Suprapubic skin (tissue), 4 donors: ENCODE measurements at places on chromosomes 4 and X.

DNA sequence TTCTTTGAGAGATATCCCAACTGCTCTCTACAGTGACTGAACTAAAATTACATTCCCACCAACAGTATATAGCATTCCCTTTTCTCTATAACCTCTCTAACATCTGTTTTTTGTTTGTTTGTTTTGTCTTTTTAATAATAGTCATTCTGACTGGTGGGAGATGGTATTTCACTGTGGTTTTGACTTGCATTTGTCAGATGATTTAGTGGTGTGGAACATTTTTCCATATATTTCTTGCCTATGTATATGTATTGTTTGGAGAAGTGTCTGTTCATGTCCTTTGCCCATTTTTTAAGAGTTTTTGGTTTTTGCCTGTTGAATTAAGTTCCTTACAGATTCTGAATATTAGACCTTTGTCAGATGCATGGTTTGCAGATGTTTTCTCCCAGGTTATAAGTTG, 9.0 kb downstream of the USO1 start:
- H3K4me3 ChIP-seq: no peak overlapping the region
- no peak for DNase-seq
- H3K36me3 ChIP-seq: no peaks in the 10 kb centered on the region
- no peaks in the 10 kb centered on the region for H3K27me3 ChIP-seq
- peaks cover 19% of the 10 kb centered on the region for H3K4me1 ChIP-seq

GRCh38 chr4:87532907-87533306, 3.7 kb upstream of the SPARCL1 start:
- peaks cover 22% of the 10 kb centered on the region for H3K4me1 ChIP-seq
- no peak overlapping the region for H3K27ac ChIP-seq
- no peaks in the 10 kb centered on the region for H3K36me3 ChIP-seq
- no peak overlapping the region for H3K4me3 ChIP-seq

- peaks cover 13% of the 10 kb centered on the region for H3K4me1 ChIP-seq
- no peaks in the 10 kb centered on the region for H3K27me3 ChIP-seq
- no peak overlapping the region for H3K27ac ChIP-seq
- H3K4me3 ChIP-seq: no peak overlapping the region
These were observed 218.1 kb downstream of the ANTXR2 start for GRCh38 chr4:79854856-79855502.

- no peak overlapping the region for H3K27ac ChIP-seq
- H3K36me3 ChIP-seq: no peaks in the 10 kb centered on the region
- no peak for DNase-seq
- no peak overlapping the region for H3K4me3 ChIP-seq
These were observed 214.3 kb upstream of the PPARGC1A start for GRCh38 chr4:24104158-24104565.

DNA sequence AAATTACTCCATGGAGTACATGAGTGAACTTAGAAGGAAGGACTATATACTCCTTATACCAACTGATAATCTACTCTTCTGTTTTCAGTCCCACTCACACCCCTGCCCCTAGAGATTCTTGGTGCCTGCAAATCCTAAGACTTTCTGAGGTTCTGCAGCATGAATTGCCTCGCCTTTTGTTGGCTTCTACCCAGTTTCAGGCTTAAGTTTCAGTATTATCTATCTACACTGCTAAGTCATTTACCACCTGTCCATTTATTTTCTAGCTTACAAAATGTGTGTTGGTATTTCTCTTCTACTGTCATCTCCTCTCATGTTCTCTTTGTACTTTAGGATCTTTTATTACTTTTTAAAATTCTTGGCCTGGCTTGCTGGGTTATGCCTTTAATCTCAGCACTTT, 94.4 kb upstream of the AMOT start:
- no peaks in the 10 kb centered on the region for H3K27me3 ChIP-seq
- no peaks in the 10 kb centered on the region for H3K4me1 ChIP-seq
- no peak for DNase-seq
- H3K27ac ChIP-seq: no peak overlapping the region
- no peak overlapping the region for H3K4me3 ChIP-seq

DNA sequence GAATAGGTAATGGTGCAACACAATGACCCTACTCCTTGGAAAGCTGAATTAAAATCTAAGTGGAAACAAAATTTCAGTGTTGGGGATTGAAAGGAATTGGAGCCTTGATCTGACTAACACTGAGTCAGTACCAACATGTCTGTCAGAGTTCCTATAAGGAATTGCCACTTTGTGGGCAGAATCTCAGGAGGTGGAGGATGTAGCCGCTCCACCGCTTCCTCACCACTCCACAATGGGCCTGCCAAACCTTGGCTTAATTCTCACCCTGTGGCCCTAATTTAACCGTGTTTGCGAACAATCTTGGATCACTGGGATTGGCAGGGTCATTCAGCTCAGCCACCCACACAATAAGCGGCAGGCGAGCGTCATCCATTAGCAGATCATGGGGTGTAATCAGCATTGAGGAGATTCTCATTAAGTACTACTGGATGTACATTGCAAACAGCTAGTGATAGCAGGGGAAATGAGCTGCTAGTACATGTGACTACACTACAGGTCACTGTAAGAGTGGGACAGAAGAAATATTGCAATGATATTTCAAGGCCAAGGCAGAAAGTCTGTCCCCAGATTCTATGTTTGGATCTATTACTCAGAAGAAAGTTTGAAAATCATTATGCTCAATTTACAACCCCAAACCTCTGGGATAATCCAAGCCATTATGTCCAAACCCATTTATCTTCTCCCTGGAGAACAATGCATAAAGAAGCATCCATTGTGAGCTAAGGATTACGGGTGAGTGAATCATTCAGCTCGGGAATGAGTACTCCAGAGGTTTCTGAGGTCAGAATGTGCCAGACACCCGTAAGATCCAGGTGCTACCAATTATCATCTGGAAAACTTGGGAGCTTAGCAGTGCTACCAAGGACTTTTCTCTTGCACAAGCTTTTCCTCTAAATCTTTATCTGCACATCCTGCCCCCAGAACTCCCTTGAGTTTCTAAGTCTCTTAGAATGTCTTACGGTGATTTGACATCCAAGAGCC, 5.8 kb downstream of the SRPX start:
- H3K4me3 ChIP-seq: no peak overlapping the region
- H3K4me1 ChIP-seq: peaks cover 8% of the 10 kb centered on the region
- no peak for DNase-seq
- H3K36me3 ChIP-seq: no peaks in the 10 kb centered on the region

DNA sequence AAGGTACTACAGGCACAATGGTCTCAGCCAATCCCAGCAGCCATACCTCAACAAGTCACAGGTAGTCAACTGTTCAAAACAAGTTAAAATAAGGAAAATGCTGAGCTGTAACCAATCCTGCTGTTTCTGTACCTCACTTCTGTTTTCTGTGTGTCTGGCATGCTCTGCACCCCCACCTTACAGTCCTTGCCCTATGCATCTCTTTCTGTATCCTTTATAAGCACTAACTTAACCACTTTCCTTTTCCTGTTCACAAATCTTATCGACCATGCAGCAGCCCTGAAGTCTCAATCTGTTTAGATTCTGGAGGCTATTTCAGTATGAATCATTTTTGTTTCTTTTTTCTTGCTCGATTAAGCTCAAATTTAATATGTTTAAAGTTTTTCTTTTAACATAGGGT, 12.5 kb upstream of the FAM13A start:
- no peaks in the 10 kb centered on the region for H3K4me1 ChIP-seq
- no peaks in the 10 kb centered on the region for H3K27me3 ChIP-seq

DNA sequence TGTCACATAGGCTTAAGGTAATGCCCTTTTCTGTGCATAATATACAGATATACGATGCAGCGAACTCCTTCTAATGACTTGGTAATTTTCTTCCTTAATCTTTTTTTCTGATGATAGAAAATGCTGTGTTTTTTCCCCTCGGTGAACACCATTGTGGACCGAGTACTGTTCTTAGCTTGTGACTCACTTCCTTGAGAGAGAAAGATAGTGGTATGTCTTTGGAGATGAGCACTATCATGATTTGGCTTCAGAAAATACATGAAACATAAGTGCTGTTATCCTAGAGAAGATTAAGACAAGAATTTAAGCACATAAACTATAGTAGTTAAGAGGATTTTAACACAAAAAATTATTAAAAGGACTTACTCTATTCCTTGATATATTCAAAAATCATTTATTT, 63.9 kb downstream of the RS1 start:
- no peaks in the 10 kb centered on the region for H3K4me1 ChIP-seq
- DNase-seq: no peak
- peaks cover 13% of the 10 kb centered on the region for H3K36me3 ChIP-seq
- H3K27ac ChIP-seq: no peak overlapping the region
- no peaks in the 10 kb centered on the region for H3K27me3 ChIP-seq
- H3K4me3 ChIP-seq: no peak overlapping the region

- no peaks in the 10 kb centered on the region for H3K36me3 ChIP-seq
- DNase-seq: no peak
- H3K27ac ChIP-seq: no peak overlapping the region
- H3K27me3 ChIP-seq: peaks cover 98% of the 10 kb centered on the region
- peaks cover 32% of the 10 kb centered on the region for H3K4me1 ChIP-seq
These were observed 9.9 kb upstream of the PITX2 start for GRCh38 chr4:110632506-110633357.

DNA sequence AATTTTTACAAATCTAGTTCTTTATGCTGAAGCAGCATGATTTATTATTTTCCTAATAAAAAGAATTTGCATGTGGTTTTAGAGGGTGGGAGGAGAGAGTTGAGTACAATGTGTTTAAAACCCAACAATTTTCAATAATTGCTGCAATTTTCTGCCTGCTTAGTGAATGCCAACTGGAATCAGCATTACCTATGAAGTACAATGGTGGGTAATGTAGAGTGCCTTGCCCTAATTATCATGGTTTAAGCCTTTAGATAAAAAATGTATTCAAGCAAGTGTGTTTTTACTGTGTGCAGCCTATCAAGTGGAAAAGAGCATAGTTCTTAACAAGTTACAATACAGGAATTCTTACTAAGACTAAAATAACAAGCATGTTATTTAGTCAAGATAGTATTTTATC, 77.9 kb upstream of the ANKRD50 start:
- H3K27ac ChIP-seq: no peak overlapping the region
- H3K27me3 ChIP-seq: no peaks in the 10 kb centered on the region
- H3K36me3 ChIP-seq: no peaks in the 10 kb centered on the region
- no peak overlapping the region for H3K4me3 ChIP-seq

- peaks cover 44% of the 10 kb centered on the region for H3K36me3 ChIP-seq
- no peaks in the 10 kb centered on the region for H3K27me3 ChIP-seq
- H3K27ac ChIP-seq: no peak overlapping the region
- DNase-seq: no peak
- no peaks in the 10 kb centered on the region for H3K4me1 ChIP-seq
These were observed 56.4 kb downstream of the PHKA2 start for GRCh38 chrX:18927558-18927957.

GRCh38 chr4:128305942-128306341, 18.3 kb upstream of the PGRMC2 start:
- H3K36me3 ChIP-seq: no peaks in the 10 kb centered on the region
- H3K27me3 ChIP-seq: no peaks in the 10 kb centered on the region
- H3K27ac ChIP-seq: no peak overlapping the region
- no peak overlapping the region for H3K4me3 ChIP-seq

DNA sequence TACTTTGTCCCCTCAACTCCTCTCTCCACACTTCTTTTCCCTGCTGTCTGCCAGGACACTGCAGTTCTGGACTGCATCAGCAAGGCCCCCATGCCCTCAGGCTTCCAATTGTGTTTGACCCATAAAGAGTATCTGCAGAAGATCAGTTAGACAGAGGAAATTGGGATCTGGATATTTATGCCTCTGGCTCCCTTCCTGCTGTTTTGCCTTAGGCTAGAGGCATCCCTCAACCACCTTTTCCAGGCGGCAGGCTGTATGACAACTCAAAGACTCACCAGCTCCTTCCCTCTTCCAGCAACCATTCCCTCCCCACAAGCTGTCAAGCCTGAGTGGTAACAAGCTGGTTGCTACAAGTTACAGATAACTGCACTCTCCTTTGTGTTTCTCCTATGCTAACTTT, 66.4 kb upstream of the NDP start:
- no peaks in the 10 kb centered on the region for H3K4me1 ChIP-seq
- H3K27me3 ChIP-seq: no peaks in the 10 kb centered on the region
- H3K4me3 ChIP-seq: no peak overlapping the region
- H3K27ac ChIP-seq: no peak overlapping the region
- H3K36me3 ChIP-seq: no peaks in the 10 kb centered on the region

DNA sequence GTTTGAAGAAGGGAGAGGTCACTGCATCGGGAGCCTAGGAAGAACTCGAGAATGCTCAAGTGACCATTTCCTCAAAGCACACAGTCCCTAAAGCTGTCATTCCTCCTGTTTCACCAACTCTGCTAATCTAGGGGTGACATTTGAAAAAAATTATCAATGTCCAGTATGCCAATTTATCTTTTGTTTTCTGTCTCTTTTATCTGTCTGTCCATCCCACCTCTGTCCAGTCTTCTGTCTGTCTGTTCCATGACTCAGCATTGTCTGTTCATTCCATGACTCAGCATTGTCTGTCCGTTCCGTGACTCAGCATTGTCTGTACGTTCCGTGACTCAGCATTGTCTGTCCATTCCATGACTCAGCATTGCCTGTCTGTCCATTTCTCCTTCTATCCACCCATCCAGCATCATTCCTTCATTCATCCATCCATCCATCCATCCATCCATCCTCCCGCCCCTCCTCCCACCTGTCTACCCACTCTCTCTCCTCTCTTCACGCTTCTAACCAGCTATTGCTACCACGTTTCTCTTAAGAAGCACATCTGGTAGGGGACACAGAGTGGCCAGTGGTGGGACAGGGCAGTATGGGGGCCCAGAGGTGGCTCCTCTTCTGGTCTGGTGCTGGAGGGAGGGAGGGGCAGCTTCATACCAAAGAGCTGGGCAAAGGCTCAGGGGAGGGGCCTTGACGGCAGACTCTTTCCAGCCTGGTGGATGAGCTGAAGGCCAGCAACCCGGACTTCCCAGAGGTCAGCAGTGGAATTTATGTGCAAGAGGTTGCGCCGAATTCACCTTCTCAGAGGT, 34.1 kb downstream of the HTRA3 start:
- H3K36me3 ChIP-seq: no peaks in the 10 kb centered on the region
- peaks cover 13% of the 10 kb centered on the region for H3K27me3 ChIP-seq
- DNase-seq: peak; percentile 14
- H3K4me1 ChIP-seq: peaks cover 14% of the 10 kb centered on the region
- H3K4me3 ChIP-seq: no peak overlapping the region

GRCh38 chr4:176641237-176641636, 151.5 kb downstream of the VEGFC start:
- no peak overlapping the region for H3K27ac ChIP-seq
- no peaks in the 10 kb centered on the region for H3K36me3 ChIP-seq
- DNase-seq: no peak
- no peak overlapping the region for H3K4me3 ChIP-seq

DNA sequence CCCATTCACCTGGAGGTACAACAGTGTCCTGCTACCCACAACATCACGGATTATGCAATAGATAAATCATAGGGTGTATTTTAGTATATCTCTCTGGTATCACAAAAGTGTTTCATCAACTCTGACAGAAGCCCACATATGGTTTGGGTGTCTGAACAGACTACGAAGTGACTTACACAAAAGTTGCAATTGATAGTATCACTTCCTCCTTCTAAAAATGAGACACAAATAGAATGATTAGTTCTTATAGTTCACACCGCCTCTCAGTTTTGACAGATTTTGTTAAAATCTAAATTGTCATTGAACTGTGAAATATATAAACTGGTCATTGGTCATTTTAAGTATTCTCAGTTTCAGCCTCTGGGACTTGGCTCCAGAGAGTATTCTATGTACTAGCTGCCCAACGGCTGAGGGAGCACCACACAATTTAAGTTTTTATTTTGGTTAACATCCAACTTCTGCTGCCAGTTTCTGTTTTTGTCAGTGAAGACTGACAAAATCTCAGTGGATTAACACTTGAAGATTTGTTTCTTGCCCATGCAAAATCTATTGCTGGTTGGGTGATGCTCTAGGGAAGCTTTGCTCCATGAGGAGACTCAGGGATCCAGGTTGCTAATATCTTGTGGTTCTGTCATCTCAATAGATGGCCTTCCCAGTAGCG, 113.8 kb upstream of the PUDP start:
- H3K4me1 ChIP-seq: no peaks in the 10 kb centered on the region
- no peaks in the 10 kb centered on the region for H3K36me3 ChIP-seq
- no peak overlapping the region for H3K4me3 ChIP-seq
- no peaks in the 10 kb centered on the region for H3K27me3 ChIP-seq
- no peak overlapping the region for H3K27ac ChIP-seq
- DNase-seq: no peak
